ENCODE measurements at places on chromosomes 7 and 10.

- no peak for DNase-seq
Observed at GRCh38 chr10:12782537-12782936, 219.0 kb downstream of the CCDC3 start.

DNA sequence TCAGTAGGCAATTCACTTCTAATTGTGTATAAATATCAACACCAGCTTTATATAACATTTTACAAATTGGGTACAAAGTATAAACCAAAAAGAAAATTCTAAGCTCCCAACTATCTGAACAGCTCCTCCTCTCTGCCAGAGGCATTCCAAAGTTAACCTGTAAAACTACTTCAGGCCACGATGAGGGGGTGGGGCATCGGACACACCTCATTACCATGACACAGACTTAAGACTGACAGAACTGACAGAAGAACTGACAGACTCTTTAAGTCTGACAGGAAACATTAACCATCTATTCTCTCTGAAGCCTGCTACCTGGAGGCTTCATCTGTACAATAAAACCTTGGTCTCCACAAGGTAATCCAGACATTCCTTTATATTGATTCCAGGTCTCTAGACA lies 12.3 kb downstream of the ESYT2 start:
- no peak for DNase-seq

DNA sequence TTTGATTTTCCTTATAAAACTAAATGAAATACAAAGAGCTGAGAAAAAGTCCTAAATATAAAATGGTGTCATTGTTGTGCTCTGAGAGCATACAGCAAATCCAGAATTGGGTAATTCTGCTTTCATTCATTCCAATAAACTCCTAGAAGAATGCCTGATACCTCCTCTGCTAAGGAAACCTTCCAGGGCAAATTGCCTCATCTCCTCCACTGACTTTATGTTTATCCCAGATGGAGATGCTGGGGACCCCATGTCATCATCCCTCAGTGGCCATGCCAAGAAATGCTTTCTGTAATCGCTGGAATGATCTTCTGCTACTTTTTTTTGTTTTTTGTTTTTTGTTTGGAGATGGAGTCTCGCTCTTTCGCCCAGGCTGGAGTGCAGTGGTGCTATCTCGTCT lies 119.3 kb upstream of the PRKCQ start:
- DNase-seq = no peak

DNA sequence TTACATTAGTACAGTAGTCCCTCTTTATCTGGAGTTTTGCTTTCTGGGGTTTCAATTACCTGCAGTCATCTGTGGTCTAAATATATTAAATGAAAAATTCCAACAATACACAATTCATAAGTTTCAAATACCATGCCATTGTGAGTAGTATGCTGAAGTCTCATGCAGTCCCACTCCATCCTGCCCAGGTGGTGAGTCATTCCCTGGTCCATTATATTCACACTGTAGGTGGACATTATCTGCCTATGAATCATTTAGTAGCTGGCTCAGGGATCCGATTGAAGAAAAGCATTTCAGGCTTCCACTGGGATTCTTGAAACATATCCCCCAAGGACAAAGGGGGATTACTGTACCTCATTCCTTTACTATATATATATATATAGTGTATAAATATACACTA lies 298.2 kb upstream of the GALNT17 start:
- DNase-seq = no peak

GRCh38 chr10:114963908-114964307 lies 25.9 kb downstream of the TRUB1 start:
- no peak for DNase-seq

GRCh38 chr10:127556916-127557315 lies 7.8 kb downstream of the NPS start:
- no peak for DNase-seq

GRCh38 chr10:17675638-17676037 lies 31.7 kb downstream of the STAM start:
- no peak for DNase-seq

- no peak for DNase-seq
Observed at GRCh38 chr7:146937836-146938235, 821.2 kb downstream of the CNTNAP2 start.

GRCh38 chr7:44284881-44285541 lies 40.4 kb downstream of the CAMK2B start:
- no peak for DNase-seq

DNA sequence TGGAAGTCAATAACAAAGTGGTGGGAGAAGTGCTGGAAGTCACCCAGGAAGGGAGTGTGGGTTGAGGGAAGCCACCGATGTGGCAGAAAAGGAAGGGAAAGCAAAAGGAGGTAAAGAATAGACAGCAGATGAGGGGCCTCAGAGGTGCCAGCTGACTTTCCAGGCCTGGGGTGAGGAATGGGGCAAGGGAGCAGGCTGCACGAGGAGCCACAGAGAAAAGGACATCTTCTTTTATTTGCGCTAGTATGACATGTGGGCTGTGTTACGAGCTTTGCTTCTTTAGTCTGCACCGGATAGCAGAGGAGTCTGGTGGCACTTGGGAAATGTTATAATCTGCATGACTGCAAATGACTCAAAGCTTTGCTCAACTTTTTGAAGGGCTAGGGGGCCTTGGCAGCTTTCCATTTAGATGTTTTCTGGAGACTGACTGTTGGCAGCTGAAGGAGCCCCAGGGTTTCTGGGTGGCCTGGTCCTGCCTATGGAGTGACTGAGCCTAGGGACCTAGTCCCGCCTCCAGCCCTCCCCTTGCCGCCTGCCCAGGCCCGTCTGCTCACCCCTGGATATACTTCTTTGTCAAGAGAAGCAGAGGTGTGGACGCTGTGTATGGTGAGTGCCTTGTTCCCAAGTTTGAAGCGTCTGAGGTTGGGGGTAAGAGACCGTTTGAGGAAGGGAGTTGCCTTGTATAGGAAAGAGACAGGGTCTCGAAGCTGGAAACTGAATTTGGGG lies 5.1 kb downstream of the PRXL2A start:
- DNase-seq = no peak

- no peak for DNase-seq
Observed at GRCh38 chr7:7859411-7859810, 109.2 kb upstream of the GLCCI1 start.

DNA sequence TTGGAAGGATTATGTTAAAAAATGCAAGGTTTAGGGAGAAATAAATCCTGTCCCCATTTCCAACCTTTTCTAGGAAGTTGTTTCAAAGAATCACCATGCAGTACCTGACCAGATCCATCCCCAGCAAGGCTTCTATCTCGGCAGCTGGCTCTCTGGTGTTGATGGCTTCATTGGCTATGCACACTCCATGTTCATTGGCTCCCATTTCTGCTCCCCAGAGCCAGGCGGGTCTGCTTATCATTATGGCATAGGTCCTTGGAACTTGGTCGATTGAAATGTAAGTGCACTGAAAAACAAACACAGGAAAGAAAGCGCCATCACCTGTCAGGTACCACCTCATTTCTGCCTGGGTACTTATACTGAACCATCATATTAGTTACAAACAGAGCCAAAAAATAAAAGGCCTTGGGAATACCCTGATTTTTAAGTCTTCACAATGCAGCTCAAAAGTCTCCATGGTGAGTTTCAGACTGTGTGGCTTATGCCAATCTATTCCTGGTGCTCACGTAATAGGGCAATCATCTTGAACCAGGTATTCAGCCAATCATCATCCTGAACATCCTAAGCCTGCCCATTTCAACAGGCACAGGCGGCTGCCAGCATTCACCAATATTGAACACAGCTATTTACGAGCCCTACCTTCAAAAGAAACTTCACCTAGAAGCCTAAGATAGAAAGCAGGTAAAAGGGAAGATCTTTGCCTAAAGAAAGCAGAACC lies 34.4 kb downstream of the SCRN1 start:
- DNase-seq = no peak

GRCh38 chr7:128934361-128935341 lies 3.1 kb upstream of the IRF5 start:
- no peak for DNase-seq

DNA sequence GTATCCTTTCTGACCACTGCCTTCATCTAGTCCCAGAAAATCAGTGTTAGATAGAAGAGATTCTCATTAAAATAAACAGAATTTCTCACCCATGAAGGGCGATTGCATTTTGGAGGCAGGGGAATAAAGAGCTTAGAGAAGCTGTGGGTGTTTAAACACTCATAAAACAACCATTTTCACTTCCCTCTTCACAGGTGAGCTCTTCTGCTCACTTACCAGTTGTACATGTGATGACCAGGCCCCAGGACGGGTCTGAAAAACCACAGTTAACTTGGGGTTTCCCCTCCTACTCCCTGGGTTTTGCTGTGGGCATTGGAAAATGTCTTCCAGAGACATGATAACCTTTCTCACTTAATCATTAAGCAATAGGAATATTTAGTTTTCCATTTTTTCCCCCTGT lies 411.6 kb upstream of the DPP6 start:
- no peak for DNase-seq

DNA sequence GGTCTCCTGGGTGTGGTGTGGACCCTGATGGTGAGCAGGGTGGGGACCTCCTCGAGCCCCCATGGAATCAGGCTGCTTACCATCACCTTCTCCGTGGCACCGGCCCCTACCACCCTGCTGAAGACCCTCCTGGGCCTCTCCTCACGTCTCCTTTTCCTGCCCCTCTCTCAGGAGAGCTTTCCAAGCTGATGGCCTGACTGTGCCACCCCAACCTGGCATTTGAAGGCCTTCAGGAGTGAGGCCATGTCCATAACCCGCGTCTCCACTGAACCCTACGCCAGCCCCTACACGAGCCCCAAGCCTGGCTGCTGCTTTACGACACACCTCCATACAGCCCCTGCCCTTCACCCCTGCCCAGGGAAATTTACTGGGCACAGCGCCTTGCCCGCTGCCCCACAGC lies 55.4 kb downstream of the ZRANB1 start:
- DNase-seq = no peak

DNA sequence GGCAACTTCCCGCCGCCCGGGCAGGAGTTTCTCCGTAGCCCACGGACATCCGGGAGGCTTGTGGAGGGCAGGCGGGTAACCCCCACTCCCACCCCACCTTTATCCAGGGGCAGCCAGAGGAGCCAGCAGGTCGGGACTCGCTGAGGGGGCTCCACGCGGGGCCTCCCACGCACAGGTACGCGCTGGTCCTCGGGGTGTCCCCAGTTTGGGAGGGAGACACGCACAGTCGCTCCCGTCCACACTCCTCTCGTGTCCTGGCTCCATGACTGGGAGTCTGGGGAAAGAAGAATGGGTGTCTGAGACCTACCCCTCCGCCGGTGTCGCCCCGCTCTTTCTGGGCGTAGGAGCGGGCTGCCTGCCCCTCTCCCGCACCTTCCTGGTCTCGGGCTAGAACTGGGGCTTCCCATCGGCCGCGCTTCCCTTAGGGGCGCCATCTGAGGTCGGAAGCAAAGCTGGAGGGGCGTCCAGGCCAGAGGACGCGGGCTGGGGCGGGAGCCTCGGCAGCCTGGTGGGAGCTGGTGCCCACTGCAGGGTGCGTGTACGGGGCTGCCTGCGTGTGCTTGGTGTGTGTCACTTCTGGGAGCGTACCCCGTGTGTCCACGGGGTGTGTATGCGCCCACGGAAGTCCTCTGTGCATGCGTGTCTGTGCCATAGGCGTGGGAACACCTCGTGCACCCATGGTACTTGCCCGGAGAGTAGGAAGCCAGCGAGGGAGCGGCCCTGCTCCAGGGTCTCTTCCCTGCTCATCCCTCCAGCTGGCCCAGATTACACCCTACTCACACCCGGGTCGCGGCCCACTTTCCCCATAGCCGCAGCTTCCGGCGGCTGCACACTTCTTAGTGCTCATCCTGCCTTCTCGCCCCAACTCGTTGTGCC lies 73.0 kb upstream of the LEP start:
- no peak for DNase-seq

DNA sequence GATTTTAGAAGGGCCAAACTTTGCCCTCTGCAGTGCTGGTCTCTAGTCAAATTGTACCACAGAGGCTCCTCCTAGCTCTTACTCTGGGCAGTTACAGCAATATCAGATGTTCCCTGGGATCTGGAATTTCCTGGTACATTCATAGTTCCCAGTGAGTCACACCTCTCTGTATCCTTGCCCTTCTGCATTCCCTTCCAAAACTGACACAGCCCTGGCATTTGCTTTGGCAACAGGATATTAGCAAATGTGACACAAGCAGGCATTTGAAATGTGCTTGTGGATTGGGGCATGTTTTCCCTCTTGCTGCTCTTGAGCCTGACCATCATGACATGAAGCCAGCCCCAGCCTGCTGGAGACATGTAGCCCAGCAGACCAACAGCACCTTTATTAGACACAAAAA lies 284.7 kb upstream of the AKR1E2 start:
- no peak for DNase-seq

- DNase-seq = no peak
Observed at GRCh38 chr7:2873146-2873545, 29.0 kb upstream of the GNA12 start.

- no peak for DNase-seq
Observed at GRCh38 chr10:131063311-131063710, 248.2 kb downstream of the TCERG1L start.

- DNase-seq = no peak
Observed at GRCh38 chr7:45223078-45223477, 65.5 kb downstream of the RAMP3 start.

DNA sequence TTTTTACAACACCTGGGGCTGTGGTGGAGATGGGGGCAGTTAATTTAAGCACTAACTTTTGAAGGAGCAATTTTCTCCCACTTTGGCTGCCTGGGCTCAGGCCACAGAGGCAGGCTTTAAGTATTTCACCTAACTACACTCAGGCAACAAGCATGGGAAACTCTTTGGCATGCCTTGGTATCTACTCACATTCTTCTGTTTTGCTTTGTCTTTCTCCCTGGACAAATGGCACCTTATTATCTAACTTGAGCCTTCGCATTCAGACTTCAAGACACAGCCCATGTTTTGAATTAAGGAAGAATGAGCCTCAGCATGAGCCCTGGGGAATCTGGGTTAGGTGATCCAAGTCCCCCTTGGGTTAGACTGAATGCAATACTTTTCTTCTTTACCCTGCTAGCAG lies 31.8 kb upstream of the BMPER start:
- no peak for DNase-seq

GRCh38 chr7:2247141-2247995 lies 5.3 kb downstream of the NUDT1 start:
- no peak for DNase-seq

GRCh38 chr10:18294633-18295032 lies 154.4 kb downstream of the CACNB2 start:
- no peak for DNase-seq

DNA sequence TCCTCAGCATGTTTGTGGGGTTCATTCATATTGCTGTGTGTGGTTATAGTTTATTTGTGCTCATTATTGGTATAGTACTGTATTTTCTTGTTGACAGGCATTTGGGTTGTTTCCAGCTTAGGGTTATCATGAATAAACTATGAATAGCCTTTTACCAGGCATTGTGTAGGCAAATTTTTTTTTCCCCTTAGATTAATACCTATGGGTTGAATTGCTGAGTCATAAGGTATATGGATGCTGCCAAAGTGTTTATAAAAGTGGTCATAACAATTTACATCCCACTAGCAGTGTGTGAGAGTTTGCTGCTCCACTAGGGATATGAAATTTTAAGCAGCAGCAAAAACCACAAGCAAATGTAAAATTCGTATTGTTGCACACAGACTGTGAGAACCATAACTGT lies 175.0 kb downstream of the PLPP4 start:
- no peak for DNase-seq

DNA sequence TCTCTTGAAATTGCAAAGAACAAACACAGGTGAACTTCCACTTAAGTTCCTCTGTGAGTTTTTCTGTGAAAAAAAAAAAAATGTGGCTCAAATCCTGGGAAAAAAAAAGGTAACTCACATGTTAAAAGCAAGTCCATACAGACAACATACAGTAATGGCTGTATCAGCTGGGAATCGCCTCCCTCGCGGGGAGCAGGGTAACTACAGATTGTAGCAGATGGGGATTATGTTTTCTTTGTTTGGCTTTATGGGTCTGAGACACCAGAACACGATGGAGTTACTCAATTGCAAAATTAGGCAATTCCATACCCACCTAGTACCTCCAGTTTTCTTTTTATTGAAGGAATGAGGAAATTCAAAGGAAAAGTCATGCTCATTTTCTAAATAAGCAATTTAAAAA lies 42.3 kb downstream of the FEZF1 start:
- no peak for DNase-seq

Measured in stimulated activated CD8-positive, alpha-beta memory T cell treated with anti-CD3 and anti-CD28 coated beads, Interleukin-4, amount 100 ng/mL, for 4 hours (primary cell).